Ascending aorta (tissue), 2 donors: ENCODE measurements at places on chromosomes 7 and 10. TPM values are rescaled to one million over a fixed set of nuclear protein-coding genes. Genes with fewer than 3 reads are reported as not detected.

GRCh38 chr10:93697207-93697606 lies 5.2 kb downstream of the FRA10AC1 start:
- no peaks in the 10 kb centered on the region for H3K27me3 ChIP-seq
- DNase-seq = no peak
- H3K4me3 ChIP-seq = no peak overlapping the region
- H3K27ac ChIP-seq = no peak overlapping the region
- H3K4me1 ChIP-seq = no peaks in the 10 kb centered on the region
- peaks cover 44% of the 10 kb centered on the region for H3K36me3 ChIP-seq

GRCh38 chr7:106327538-106328481 lies 43.0 kb upstream of the NAMPT start:
- no peaks in the 10 kb centered on the region for H3K36me3 ChIP-seq
- peak overlapping the region; percentile 71 for H3K27ac ChIP-seq
- DNase-seq = no peak
- H3K4me3 ChIP-seq = no peak overlapping the region
- H3K4me1 ChIP-seq = peaks cover 6% of the 10 kb centered on the region

PRXL2A gene
- 22.7 TPM for total RNA-seq

UTF1 gene
- total RNA-seq = not detected
